ENCODE measurements at places on chromosomes 5 and 9.

- DNase-seq: no peak
Observed at GRCh38 chr5:53243403-53243802, 133.8 kb upstream of the MOCS2 start.

DNA sequence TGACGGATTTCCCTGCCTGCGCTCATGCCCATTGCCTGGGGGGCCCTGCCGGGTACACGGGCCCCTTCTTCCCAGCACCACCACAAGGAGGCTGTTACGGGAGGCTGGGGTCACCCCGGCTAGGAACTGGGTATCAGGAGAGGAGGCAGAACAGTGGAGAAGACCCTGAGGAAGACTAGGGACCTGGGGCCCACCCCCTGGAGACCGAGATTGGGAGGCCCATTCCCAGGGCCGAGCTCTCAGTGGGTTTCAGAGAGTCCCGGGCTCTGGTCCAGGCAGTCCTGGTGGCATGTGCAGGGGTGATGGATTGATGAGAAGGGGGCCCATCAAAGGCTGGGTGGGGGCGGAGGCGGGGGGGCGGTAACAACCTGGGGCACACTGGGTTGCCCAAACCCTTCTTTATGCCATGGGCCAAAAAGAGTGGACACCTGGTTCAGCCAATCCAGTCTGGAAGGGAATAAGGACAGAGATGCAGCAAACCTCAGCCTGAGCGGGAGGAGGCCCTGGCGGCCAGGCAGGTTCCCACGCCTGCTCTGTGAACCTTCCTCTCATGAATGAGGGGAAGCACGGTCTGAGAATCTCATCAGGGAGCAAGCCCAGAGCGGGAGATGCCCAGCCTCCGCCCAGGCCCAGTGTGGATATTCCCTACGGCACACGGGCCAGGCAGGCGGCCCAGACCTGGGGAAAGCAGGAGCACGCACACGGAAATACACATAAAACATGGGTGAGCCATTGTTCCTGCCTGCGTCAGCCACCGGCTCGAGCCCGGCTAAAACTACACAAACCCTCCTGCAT is 785 bp upstream of the P4HA2 start:
- DNase-seq: no peak

- DNase-seq: no peak
Observed at GRCh38 chr9:103226647-103227013, 231.5 kb downstream of the CYLC2 start.

DNA sequence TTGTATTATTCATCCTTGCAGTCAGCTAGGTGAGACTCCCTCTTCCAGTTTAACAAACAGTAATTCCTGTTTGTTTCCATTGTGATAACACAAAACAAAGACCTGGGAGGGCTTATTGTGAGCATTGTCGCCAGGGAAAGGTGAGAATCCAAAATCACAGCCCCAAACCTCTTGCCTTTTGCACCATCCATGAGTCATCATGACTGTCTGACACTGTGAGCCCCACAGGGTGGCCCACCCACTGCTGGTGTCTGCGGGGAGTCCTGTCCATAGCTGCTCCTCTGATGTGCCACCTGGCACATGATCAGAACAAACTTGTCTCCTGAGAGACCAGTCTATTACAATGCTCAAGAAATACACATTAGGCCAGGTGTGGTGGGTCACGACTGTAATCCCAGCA is 33.7 kb upstream of the S1PR3 start:
- DNase-seq: no peak

GRCh38 chr9:134929193-134930158 is 11.8 kb upstream of the FCN1 start:
- no peak for DNase-seq

DNA sequence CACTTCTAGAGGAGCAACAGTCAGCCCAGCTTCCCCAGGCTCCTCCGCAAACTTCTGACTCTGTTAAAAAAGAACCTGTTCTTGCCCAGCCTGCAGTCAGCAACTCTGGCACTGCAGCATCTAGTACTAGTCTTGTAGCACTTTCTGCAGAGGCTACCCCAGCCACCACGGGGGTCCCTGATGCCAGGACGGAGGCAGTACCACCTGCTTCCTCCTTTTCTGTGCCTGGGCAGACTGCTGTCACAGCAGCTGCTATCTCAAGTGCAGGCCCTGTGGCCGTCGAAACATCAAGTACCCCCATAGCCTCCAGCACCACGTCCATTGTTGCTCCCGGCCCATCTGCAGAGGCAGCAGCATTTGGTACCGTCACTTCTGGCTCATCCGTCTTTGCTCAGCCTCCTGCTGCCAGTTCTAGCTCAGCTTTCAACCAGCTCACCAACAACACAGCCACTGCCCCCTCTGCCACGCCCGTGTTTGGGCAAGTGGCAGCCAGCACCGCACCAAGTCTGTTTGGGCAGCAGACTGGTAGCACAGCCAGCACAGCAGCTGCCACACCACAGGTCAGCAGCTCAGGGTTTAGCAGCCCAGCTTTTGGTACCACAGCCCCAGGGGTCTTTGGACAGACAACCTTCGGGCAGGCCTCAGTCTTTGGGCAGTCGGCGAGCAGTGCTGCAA is 72.8 kb downstream of the NUP214 start:
- DNase-seq: no peak

DNA sequence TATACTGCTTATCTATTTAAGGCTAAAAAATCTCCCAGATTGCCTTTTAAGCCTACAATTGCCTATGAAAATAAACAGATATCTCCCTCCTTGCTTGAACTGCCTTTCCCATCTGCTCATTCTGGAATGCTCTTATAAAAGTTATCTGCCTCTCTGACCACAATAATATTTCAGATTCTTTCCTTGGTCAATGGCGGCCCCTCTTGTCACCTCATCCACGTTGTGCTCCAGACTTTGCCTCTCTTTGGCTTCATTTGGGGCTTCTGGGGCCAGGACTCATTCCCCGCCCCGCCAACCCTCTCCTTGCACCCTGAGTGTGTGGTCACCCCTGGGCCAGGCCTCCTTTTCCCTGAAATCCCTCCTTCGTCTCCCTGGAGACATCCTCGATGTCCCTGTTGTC is 110.0 kb upstream of the RPS23 start:
- peak; percentile 91 for DNase-seq

DNA sequence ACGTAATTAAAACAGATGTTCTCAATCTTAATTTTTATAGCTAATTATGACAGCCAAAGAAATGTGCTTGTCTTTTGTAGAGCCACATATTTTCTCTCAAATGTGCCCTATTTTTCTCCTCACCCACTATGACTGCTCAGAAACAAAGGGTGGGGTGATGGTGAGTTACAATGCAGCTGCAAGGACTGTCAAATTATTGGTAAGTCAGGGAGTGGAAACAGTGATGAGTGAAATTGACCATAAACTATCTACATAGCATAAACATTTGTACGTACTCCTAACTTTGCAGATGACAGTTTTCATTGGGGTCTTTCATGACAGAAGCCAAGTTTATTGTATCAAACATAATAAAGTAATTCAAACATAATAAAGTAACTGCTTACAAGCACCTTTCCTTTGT is 215.9 kb downstream of the MCTP1 start:
- no peak for DNase-seq

DNA sequence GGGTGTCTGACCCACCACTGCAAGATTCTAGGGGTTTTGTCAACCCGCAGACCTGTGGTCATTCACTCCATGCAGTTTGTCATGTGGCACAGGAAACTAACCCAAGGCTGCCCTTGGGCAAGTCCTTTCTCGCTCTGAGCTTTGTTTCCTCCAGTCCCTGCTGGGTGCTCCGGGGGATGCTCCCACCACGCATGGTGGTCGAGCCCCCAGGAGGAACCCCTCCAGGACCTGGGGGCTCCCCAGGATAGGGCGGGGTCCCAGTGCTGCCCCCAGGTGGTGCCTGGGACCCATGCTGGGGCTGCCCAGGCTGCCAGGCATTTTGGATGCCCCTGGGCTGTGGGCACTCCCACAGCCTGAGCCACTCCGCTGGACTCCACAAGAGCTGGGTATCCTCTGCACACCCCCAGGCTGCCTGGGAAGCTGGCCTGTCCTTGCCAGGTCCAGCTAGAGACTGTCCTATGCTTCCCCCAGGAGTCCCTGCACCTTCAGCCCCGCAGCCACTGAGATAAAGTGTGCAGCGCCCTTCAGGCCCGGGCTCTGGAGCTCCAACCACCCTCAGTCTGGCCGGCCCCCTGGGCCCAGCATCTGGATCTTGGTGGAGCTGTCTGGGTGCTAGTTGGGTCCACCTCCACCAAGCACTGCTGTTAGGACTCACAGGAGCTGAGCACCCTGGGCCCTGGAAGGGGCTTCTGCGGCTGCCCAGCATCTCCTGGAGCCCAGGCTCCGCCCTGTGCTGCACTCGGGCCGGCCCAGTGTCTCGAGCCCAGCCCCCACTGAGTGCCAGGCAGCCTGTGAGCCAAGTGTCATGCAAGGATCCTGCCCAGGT is 104.3 kb downstream of the PHF2 start:
- no peak for DNase-seq

Data from fibroblast of skin of scalp (primary cell).